ENCODE measurements at places on chromosomes 4 and X.

GRCh38 chr4:69057620-69058409, 38.5 kb upstream of the UGT2B7 start:
- DNase-seq, result no peak

GRCh38 chrX:71320126-71320525, 18.6 kb downstream of the ITGB1BP2 start:
- no peak for DNase-seq

DNA sequence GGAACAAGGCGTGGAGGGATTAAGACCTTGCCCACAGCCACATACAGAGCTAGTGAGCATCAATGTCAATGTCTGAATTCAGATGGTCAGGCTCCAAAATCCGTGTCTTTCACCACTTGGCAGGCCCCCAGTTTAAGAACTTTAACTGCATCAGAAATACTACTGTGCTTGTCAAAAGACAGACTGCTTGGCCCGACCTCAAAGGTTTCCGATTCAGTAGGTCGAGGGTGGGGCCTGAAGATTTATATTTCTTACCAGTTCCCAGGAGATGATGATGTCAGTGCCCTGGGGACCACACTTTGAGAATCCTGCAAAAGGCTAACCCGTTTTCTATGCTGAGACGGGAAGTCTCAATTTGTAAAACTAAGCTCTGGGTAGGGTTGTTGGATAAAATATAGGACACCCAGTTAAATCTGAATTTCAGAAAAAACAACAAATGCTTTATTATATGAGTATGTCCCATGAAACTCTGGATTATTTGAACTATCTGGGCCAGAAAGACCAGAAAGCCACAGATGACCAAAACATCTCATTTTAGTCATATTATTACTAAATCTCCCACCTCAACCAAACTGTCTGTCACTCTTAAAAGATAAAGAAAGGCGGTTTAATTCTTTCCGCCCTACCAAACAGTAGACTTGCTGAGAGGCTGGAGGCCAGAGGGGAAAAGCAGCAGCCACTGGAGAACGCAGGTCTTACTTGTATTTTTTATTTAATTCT, 42.7 kb downstream of the GATB start:
- DNase-seq, result no peak

DNA sequence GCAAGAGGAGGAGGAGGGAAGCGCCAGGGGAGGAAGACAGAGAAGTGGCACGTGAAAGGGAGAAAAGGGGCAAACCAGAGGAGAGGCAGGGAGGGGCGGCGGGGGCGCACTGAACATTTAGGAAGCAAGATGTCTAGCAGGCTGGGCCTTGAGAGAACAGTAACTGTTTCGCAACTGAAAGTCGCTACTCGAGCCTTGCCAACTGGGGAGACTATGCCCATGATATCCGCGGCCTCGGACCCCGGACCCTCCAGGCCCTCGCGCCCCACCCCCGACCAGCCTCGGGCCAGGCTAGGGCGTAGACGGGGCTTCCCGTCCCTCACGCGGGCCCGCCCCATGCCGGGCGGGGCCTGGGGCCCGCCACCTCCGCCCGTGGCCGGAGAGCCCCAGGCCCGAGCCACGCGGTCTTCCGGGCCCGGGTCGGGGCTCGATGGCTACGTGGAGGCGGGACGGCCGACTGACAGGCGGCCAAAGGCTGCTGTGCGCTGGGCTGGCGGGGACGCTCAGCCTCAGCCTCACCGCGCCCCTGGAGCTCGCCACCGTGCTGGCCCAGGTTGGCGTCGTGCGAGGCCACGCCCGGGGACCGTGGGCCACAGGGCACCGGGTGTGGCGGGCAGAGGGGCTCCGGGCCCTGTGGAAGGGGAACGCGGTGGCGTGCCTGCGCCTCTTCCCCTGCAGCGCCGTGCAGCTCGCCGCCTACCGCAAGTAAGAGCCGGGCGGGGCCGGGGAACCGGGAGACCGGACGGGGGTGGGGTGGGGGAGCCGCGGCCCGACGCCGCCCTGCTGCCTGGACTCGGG, at the start of gene SLC25A43:
Gene SLC25A43, plus strand, starts transcription at position 363 of the 798 bp plus-strand sequence. Its CDS starts 68 bp downstream, at position 431.
- no peak for DNase-seq

- no peak for DNase-seq
These were observed at the start of gene PABPC5 for GRCh38 chrX:91434351-91435168. TSS of gene PABPC5 (plus strand) at chrX:91434839. CDS start at chrX:91435578, 739 bp downstream.

DNA sequence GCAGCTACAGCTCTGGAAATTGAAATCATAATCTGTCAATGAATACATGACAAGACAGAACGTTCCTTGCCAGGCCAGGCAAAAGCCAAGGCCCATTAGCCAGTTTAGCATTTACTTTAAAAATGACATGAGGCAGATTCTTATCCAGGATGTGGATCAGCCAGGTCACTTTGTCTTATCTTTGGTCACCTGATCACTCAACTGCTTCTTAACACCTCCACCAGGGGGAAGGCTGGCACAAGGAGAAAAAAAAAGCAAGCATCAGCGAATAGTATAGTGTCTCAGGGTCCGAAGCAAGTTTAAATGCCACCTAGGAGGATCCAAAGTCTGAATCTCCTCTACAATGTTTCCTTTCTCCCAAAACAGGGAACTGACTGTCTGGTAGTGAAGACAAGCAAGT, 18.8 kb downstream of the ATP1B4 start:
- DNase-seq, result no peak

All from stimulated activated CD4-positive, alpha-beta T cell treated with anti-CD3 and anti-CD28 coated beads, TNF-alpha, amount 100 ng/mL, for 1 hour (primary cell).